ENCODE measurements at places on chromosomes 5 and 9.
A peak's percentile ranks its signal among the peaks of the same experiment; 100 is the strongest.

DNA sequence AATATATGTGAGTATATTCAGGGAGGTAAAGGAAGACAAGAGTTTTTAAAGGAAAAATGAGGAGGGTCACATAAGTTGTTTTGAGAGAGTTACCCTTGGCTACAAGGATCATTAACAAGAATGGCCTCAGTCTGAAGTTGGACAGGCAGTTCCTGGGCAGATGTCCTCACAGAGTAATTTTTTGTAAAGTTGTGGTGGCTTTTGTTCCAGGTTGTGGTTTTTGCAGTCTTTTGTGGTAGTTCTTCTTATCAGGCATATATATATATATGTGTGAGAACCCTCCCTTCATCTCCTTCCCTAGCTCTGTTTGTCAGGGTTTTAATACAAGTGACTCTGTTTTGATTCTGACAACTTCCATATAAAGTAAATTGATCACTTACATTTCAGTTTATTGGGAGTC lies 60.0 kb downstream of the CSNK1G3 start:
- no peak for DNase-seq

GRCh38 chr5:121987685-121988073 lies 25.9 kb downstream of the SRFBP1 start:
- DNase-seq: no peak

DNA sequence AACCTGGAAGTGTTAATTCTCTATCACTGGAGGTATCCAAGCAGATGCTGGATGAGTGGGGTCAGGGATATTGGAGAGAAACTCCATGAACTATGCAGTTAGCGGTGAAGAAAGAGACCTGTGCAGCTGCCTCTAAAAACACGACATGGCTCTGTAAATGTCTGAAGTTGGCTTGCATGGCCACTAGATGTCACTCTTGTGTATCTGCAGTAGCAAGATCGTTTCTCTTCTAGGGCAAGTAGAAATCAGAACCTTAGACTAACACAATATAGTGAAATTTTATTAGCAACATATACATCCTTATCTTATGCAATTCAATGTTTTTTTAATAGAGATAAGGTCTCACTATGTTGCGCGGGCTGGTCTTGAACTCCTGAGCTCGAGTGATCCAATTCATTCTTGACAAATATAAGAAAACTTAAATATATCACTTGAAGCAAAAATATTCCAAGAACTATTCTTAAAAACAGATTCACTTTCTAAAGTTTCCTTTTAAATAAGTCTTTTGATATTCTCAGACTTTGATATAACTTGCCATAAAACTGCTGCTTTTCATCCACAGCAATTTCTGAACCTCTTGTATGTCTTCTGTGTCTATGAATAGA lies 2.9 kb downstream of the OR2S2 start:
- peak; percentile 41 for DNase-seq

DNA sequence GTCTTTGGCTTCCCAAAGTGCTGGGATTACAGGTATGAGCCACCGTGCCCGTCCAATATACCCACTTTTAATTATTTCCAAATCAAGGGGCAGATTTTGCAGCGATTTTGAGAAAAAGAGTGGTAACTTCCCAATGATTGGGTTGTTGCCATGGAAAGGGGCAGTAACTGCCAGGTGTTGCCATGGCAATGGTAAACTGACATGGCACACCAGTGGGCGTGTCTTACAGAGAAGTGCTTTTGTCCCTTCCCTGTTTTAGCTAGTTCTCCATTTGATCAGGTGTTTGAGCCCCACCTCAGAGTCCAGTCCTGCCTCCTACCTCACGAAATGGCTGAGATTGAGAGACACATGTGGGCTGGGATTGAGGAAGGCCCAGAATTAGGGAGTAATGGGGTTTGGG lies 86.3 kb upstream of the IER5L start:
- DNase-seq: no peak

DNA sequence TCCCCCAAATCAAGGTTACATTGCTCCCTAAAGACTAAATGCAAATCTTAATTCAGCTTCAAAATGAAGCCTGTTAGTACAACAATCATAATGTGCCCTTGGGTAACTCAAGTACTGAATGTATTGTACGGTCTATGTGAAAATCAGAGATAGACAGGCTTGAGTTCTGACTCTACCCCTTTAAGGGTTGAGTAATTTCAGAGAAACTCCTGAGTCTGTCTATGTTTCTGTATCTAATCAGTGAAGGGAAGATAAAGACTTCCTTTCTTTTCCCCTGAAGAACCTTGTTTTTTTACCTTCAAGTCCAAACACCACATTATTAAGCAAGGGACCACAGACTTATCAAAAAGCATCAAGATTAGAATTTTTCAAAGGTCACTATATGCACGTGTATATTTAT lies 108.2 kb downstream of the MPDZ start:
- no peak for DNase-seq

GRCh38 chr5:116395226-116395625 lies 179.4 kb downstream of the SEMA6A start:
- no peak for DNase-seq

Data from stimulated activated naive B cell treated with anti-CD40 and anti-IgM and Interleukin-4, amounts not matched to agents 10 μg/mL and 1 μg/mL and 100 μg/mL, for 72 hours (primary cell).